ENCODE measurements at places on chromosomes 1 and 21.

DNA sequence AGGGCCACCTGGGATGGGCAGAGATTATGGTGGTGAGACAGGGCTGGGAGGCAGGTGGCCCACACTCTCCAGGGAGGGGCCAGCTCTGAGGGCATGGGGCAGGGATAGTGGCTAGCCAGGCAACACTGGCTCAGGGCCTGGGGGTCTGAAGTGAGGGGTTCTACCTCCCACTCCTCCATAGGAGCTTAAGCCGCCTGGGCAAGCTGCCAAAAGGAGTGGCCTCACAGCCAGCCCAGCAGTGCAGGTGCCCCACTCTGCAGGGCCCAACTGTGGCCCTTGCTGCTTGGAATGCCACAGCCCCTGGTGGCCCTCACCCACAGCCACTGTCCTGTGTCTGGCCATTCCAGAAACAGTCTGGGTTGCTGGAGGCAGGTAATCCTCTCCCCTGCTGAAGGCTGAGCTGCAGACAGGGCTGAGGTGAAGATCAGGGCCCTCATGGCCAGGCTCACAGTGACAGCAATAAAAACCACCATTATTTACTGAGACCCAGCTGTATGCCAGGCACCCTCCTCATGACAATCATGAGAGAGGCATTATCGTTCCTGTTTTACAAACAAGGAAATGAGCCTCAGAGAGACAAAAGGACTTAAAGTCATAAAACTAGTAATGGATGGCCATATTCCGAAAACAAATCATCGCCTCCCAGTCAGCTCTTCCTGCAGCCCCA is 31.0 kb downstream of the KIF21B start:
- DNase-seq, result no peak

- DNase-seq, result no peak
These were observed 22.9 kb downstream of the OVGP1 start for GRCh38 chr1:111404588-111404987.

DNA sequence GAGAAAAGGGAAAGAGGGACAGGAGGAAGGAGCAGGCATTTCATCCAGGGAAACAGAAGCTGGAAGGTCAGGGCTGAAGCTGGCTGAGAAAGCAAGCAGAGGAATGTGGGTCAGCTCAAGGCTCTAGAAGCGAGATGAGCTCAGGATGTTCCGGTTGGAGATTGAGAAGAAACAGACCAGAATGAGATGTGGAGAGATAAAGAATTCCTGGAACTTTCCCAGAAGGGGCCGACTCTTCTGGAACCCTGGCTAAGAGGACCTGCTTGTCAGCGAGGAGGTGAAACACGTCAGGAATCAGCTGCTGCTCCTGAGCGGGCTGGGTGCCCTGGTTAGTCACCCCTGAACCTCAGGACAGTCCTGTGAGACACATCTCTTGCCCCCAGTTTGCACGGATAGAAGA is 75.9 kb downstream of the HUNK start:
- no peak for DNase-seq

GRCh38 chr1:233364695-233365539 is 37.4 kb downstream of the MAP3K21 start:
- peak; percentile 41 for DNase-seq

- DNase-seq, result no peak
These were observed 15.9 kb downstream of the NUF2 start for GRCh38 chr1:163337631-163338030.

GRCh38 chr1:66774438-66774837 is 22.2 kb downstream of the DYNLT5 start:
- DNase-seq, result no peak

DNA sequence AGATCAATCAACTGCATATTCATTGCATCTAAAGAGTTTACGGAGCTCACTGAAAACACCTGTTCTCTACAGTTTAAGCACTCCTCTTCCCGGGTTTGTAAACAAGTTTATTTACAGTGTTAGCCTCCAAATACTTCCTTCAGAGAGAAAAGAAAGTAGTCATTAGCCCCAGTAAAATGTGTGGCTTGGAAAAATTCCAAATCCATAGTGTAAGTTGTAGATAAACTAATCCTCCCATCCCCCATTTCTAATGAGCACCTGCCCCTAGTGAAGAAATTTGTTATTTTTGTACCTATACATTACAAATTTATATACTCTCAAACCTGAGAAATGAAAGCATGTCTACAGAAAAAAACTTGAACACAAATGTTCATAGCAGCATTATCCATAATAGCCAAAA is 21.9 kb downstream of the PUM1 start:
- no peak for DNase-seq
